ENCODE measurements at places on chromosomes 1 and 21.

- DNase-seq, result no peak
Measured at GRCh38 chr21:37564924-37565529, 198.5 kb downstream of the DYRK1A start.

DNA sequence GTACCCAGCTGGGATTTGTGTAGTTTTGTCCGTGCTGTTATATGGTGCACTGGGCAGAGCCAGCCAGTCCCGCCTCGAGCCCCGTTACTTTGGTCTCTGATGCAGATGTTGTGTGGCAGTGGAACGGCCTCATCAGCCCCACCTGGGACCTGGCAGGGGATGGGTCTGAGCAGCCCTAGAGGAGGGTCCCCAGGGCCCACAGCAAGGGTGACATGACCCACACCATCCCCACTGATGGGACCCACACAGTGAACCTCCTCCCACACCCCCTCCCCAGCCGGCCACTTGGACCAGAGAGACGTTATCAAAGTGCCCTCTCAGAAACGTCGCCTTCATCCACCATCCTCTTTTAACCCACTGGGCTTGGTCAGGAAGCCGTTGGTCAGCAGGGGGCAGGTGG is 42.0 kb upstream of the PCBP3 start:
- no peak for DNase-seq

- peak; percentile 81 for DNase-seq
Measured at GRCh38 chr1:214404571-214405213, 123.7 kb downstream of the SMYD2 start.

DNA sequence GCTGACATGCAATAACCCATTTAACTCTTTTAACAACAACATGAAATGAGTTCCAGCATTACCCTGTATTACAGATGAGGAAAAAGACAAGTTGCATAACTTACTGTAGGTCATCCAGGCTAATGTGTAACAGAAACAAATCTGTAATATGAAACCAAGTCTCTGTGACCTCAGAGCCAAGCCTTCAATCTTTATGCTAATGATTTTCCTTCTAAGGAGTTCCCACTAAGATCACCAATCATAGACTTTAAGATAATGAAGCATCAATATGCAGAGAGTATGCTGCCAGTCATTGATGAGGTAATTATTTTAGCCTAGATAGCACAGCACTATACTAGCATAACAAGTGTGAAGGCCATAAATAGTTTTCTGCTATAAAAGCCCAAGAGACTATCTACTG is 35.6 kb upstream of the RNPC3 start:
- peak; percentile 17 for DNase-seq

DNA sequence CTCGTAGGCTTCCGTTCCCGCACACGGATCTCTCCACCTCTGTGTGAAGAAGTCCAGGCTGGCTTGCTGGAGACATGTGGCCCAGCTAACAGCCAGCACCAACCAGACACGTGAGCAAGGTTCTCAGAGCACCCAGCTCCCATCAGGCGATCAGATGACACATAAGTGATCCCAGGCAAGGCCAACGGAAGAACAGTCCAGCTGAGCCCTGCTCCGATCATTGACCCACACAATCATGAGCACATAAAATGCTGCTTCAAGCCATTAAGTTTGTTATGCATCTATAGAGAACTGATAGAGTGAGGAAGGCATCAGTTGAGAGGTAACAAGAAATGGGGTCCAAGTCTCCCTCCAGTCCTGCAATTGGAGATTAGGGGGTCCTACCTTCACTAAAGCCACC is 15.4 kb downstream of the C1orf198 start:
- DNase-seq, result no peak

GRCh38 chr1:230517326-230517725 is 91.2 kb upstream of the PGBD5 start:
- DNase-seq, result no peak

DNA sequence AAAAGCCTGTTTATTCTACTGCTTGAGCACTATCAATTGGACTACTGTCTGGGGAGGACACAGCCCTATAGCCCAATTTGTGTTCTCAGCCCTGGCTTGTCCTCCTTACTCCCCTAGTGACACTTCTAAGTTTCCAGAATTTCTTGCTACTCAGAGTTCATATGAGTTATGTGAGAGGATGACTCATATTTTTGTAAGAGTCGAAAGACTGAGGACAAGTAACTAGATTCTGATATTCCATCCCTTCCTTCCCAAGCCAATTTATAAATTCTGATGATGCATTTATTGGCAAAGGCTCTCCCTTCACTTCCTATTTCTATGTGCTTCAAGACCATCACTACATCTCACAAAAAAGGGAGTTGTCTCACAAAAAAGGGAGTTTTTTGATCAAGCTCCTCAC is 422.2 kb upstream of the DEPDC1 start:
- no peak for DNase-seq

DNA sequence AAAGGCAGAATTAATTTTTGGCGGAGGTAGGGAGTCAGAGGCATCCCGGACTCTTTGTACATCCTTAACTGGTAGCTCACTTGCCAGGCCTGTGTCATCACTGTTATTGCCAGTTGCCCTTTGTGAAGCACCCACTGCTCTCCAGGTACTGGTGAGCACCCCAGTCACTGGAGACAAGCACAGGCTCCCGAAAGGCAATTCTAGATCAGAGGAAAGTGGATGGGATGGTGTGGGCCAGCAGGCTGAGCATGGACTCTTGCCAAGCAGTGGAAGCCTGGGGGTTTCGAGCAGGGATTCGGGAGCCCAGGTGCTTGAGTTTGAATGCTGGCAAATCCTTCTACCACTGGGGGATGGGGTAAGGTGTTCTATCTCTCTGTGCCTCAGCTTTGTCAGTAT is 551.1 kb downstream of the MATN1 start:
- no peak for DNase-seq

- no peak for DNase-seq
Measured at GRCh38 chr1:156121457-156121856, 6.9 kb downstream of the LMNA start.

DNA sequence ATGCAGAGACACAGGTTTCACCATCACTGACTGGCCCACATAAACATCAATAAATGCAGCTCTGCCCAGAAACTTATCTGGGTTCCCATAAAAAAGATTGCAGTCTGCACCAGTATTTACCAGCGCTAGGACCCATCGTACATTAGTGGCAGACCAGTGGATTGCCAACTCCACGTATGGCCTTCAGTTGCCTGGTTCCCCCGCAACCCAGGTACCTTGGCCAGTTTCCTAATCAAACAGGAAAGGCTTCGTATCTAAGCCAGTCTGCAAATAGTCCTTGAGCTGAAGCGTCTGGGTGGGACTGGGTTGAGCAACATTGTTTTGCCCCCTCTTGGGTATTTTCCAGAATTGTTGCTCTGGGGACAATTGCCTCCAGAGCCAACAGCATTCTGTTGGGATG is 1639.3 kb downstream of the MRPL39 start:
- DNase-seq, result no peak

GRCh38 chr1:62058956-62059355 is 135.7 kb upstream of the L1TD1 start:
- DNase-seq, result peak; percentile 76

GRCh38 chr21:45128613-45129188 is 54.3 kb downstream of the ADARB1 start:
- peak; percentile 64 for DNase-seq

- no peak for DNase-seq
Measured at GRCh38 chr1:183901748-183902330, 96.9 kb downstream of the RGL1 start.
